ENCODE measurements at places on chromosomes 16 and 17. TPM values are rescaled to one million over a fixed set of nuclear protein-coding genes. Genes with fewer than 3 reads are reported as not detected.

GRCh38 chr17:42394838-42395237, 6.6 kb upstream of the STAT3 start:
- DNase-seq = no peak

MYH13 gene
- not detected for total RNA-seq

DNA sequence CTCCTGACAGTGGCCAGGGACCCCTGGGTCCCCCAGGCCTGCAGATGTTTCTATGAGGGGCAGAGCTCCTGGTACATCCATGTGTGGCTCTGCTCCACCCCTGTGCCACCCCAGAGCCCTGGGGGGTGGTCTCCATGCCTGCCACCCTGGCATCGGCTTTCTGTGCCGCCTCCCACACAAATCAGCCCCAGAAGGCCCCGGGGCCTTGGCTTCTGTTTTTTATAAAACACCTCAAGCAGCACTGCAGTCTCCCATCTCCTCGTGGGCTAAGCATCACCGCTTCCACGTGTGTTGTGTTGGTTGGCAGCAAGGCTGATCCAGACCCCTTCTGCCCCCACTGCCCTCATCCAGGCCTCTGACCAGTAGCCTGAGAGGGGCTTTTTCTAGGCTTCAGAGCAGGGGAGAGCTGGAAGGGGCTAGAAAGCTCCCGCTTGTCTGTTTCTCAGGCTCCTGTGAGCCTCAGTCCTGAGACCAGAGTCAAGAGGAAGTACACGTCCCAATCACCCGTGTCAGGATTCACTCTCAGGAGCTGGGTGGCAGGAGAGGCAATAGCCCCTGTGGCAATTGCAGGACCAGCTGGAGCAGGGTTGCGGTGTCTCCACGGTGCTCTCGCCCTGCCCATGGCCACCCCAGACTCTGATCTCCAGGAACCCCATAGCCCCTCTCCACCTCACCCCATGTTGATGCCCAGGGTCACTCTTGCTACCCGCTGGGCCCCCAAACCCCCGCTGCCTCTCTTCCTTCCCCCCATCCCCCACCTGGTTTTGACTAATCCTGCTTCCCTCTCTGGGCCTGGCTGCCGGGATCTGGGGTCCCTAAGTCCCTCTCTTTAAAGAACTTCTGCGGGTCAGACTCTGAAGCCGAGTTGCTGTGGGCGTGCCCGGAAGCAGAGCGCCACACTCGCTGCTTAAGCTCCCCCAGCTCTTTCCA, 25.1 kb downstream of the C1QTNF1 start:
- DNase-seq = no peak

DYNC1LI2 gene
- 34.0 TPM for total RNA-seq

CCL8 gene
- 0.69 TPM for total RNA-seq

- DNase-seq = no peak
These were observed 44.6 kb downstream of the NDEL1 start for GRCh38 chr17:8480011-8480976.

DNA sequence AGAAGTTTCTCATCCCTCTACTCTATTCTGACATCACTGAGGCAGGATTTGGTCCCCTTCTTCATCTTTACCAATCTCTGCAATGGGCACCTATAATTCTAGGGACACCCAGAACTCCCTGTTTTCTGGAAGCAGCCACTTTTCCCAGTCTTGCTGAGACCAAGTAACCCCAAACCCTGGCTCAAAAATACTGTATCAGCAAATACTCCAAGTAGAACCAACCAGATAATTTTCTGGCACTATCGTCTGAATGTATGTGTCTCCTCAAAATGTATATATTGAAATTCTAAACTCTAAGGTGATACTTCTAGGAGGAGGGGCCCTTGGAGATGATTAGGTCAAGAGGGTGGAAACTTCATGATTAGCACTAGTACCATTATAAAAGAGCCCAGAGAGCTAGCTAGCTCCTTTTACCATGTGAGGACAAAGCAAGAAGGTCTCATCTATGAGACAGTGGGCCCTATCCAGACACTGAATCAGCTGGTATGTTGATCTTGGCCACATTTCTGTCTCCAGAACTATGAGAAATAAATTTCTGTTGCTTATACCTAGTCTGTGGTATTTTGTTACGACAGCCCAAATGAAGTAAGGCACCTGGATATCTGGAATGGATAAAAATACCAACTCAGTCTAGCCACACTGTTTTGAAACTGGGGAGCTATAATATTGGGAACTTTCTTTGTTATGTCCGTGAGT, 464.4 kb downstream of the CDH11 start:
- DNase-seq = no peak

TBX21 gene
- total RNA-seq = 0.37 TPM

TBC1D3C gene
- total RNA-seq = not detected

- no peak for DNase-seq
These were observed 1.4 kb downstream of the CHMP6 start for GRCh38 chr17:80992948-80993624.

DNA sequence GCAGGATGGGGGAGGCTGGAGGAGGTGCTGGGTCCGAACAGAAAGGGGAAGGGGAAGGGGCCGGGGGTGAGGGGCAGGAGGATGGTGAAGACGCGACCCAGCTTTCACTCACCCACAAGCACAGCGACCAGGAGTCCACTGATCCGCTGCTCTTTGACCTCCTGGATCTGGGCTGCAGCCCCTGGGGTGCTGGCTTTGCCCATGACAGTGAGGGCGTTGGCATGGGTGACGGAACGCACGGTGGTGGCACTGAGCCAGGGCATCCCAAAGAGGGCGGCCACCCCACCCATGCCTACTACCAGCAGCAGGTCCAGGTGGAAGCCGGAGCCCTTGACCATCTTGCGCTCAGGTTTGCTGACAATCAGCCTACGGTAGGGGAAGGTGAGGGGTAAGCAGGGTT, 14.9 kb downstream of the SLC4A1 start:
- no peak for DNase-seq

KIF19 gene
- total RNA-seq = 0.73 TPM

GRCh38 chr16:5791011-5791657, 693.5 kb upstream of the EEF2KMT start:
- no peak for DNase-seq

SLC16A6 gene
- total RNA-seq = 0.19 TPM

- DNase-seq = no peak
These were observed 4.7 kb upstream of the P2RX1 start for GRCh38 chr17:3921006-3921405.

KRTAP4-4 gene
- not detected for total RNA-seq

All from right lobe of liver (tissue), 6 donors.